CD4-positive, alpha-beta T cell treated with Interleukin-17A for 4 hours (primary cell): ENCODE measurements at places on chromosomes 2 and 18.
A peak's percentile ranks its signal among the peaks of the same experiment; 100 is the strongest.

- no peak for DNase-seq
These were observed 18.7 kb downstream of the ITPRID2 start for GRCh38 chr2:181910028-181910831.

- DNase-seq = peak; percentile 42
These were observed 2.4 kb downstream of the CASP8 start for GRCh38 chr2:201262718-201263117.

- DNase-seq = no peak
These were observed 38.4 kb downstream of the POMC start for GRCh38 chr2:25129901-25130520.

- no peak for DNase-seq
These were observed 160.8 kb downstream of the ACKR3 start for GRCh38 chr2:236730393-236730792.

- no peak for DNase-seq
These were observed 1.7 kb downstream of the CYP1B1 start for GRCh38 chr2:38074058-38074763.
